Globus pallidus (tissue), 1 donor: ENCODE measurements at places on chromosomes 11 and 22.
A peak's percentile ranks its signal among the peaks of the same experiment; 100 is the strongest.

DNA sequence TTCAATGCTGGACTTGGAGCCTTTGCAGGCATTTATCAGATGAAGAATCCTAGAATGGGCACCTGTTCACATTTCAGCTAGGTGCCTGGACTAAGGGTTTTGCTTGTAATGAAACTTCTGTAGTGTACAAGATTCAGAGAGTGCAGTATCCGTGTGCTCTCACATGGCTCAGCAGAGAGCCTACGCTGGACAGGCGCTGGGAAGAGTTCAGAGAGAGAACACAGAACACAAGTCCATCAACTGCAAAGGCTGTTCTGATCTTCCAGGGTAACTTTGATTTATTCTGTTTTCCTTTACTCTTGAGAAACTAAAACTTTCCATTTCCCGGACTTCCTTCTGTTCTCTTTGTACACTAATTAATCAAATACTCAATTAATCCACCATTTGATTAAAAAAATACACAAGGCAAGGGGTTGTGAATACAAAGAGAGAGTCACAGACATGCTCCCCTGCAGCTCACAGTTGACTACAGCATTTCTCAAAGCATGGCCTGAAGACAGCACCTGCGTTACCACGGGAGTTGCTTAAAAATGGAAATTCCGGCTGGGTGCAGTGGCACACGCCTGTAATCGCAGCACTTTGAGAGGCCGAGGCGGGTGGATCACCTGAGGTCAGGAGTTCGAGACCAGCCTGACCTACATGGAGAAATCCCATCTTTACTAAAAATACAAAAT is 393.7 kb downstream of the LARGE1 start:
- DNase-seq, result no peak

GRCh38 chr22:43356881-43357280 is 13.7 kb upstream of the SCUBE1 start:
- no peak for DNase-seq

DNA sequence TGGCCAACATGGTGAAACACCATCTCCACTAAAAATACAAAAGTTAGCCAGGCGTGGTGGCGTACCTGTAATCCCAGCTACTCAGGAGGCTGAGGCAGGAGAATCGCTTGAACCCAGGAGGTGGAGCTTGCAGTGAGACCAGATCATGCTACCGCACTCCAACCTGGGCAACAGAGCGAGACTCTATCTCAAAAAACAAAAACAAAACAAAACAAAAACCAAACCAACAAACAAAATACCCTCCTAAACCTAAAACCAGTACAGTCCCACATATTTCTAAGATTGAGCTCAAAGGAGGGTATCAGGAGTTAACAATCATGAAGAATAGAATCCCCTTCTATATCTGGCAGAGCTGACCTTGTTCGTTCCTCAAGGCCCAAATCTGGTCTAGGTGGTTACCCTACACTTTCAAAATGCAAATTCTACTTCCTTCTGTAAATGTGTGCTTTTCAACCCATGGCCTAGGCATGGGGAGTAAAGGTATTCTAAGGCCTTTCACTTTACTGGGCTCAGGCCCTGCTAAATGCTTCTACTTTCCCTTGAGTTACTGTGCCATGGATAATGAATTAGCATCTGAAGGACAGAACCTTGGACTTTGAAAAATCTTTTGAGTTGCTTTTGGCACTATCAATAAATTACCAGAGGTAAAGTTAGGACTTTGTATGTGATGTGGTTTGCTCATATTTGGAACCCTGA is 10.4 kb upstream of the PPP2R1B start:
- no peak for DNase-seq

- DNase-seq, result no peak
Measured at GRCh38 chr11:57481915-57482781, 21.8 kb downstream of the RTN4RL2 start.

GRCh38 chr11:57338142-57338541 is at the start of gene P2RX3:
Gene P2RX3 (plus strand): TSS chr11:57338352. CDS start chr11:57338551, 199 bp downstream.
- DNase-seq, result no peak

GRCh38 chr11:1041149-1041467 is 4.6 kb upstream of the MUC6 start:
- DNase-seq, result no peak

GRCh38 chr22:49534386-49534785 is 293.3 kb downstream of the BRD1 start:
- DNase-seq, result no peak

- DNase-seq, result peak; percentile 60
Measured at GRCh38 chr22:36286096-36286957, 33.4 kb downstream of the APOL1 start.

GRCh38 chr11:35402751-35403660 is 16.4 kb downstream of the SLC1A2 start:
- no peak for DNase-seq

DNA sequence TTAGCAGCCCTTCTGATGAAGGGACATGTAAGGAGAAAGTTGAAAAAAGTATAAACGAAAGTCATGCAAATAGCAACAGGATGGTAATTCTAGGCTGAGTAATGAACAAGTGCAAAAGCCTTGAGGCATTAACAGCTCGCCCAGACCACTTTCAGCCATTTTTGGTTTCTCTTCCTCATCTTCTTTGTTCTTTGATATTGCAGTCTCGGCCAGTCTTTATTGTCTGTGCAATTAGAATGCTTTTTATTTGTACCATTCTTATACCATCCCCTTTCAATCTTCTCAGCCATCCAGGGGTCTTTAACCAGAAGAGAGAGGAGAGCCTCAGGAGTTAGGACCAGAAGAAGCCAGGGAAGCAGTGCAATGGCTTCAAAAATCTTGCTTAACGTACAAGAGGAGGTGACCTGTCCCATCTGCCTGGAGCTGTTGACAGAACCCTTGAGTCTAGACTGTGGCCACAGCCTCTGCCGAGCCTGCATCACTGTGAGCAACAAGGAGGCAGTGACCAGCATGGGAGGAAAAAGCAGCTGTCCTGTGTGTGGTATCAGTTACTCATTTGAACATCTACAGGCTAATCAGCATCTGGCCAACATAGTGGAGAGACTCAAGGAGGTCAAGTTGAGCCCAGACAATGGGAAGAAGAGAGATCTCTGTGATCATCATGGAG is 7.3 kb downstream of the TRIM34 start:
- no peak for DNase-seq

DNA sequence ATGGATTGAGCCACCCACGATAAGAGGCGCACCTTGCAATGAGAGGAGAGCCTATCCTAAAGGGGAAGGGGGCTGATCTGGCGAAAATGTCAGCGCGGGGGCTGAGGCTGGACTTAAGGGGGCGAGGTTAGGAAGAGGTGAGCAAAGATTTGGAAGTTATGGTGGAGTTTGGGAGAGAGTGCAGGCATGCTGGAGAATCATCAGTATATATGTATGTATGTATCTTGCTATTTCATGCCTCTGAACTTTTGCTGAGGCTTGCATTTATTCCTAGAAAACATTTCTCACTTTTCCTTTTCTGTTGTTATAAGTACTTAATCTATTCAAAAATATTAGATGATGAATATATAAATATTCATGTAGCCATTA is 17.2 kb upstream of the THRSP start:
- DNase-seq, result no peak

DNA sequence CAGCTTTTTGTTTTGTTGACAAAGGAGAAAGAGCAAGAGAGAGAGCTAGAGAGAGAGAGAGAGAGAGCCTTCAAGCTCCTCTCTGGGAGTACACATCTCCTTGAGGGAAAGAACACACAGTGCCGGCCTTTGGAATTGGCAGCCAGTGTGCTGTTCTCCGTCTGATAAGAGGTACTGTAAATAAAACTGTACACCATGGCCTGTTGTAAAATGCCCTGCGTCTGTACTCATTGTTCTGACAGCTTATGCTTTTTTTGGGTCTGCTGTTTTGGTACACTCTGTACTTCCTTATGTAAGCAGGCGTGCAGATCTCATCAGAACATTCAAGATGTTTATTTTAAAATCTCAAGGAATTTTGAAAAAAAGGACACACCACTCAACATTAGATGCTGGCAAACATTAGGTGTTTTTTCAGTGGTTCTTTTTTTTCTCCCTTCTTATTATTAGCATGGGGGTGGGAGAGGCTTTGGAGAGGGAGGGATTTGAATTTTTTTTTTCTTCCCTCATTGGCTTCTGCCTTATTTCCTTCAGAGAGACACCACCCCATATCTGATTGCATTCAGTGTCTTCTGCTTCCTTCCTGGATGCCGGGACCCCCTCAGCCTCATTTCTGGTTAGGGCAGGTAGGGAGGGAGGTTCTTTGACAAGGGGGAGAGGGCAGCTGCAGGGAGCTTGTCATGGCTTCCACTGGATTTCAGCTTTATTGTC is 116.8 kb upstream of the NNMT start:
- peak; percentile 46 for DNase-seq

DNA sequence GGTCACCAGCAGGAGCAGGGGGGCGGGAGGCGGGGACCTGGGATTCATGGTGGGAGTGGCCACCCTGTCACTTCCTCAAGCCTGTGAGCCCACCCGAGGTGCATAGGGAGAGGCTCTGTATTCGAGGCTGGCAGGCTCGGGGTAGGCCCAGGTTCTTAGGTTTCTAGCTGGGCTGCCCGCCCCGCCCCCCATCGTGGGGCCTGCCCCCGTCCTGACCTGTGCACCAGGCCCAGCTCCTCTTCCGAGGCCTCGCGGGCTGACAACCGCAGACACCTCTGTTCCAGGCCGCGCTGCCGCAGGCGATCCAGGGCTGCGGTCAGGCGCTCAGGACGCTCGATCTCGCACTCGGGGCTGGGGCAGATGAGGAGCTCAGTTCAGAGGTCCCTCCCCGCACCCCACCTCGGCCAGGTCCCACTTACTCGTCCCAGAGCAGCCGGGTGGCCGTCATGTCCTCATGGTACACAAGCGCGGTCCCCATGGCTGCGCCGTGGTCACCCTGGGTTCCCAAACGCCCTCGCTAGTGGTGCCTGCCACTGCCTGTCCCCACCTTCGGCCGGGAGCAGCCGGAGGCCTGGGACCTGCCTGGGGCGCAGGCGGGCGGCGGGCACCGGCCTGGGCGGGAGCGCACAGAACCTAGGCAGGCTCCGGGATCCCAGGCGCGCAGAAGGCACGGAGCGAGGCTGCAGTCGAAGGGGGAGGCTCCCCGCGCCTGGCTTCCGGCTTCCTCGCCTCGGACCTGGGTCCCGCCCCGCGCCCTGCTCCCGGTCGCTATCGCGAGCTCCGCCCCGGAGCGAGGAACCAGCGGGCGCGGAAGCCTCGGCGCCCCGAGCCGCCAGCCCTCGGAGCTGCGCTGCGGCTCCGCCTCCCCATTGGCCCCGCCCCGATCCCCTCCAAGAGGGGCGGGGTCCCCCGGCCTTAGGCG is at the start of gene HDAC10:
Gene HDAC10, minus strand, starts transcription at position 711 of the 922 bp plus-strand sequence. Its CDS starts 233 bp downstream, at position 478.
- no peak for DNase-seq

GRCh38 chr22:25413620-25414019 is 150.9 kb upstream of the GRK3 start:
- DNase-seq, result no peak

DNA sequence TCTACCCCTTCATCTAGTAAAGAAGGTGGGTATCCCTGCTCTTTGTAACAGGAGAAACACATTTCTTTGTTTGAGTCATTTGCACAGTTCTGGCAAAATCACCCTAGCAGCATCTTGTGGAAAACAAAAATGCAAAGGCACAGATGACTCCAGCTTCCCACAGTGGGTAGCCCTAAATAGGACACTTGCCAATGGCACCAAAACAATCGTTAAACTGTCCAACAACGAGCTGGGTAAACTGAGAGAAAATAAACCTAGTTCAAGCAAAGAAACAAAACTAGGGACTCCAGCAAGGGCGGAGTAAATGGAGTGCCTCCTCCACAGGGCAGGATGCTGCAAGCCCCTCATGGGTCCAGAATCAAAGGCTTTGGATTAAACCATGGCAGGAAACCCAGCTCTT is 239.5 kb downstream of the NTM start:
- DNase-seq, result peak; percentile 71

DNA sequence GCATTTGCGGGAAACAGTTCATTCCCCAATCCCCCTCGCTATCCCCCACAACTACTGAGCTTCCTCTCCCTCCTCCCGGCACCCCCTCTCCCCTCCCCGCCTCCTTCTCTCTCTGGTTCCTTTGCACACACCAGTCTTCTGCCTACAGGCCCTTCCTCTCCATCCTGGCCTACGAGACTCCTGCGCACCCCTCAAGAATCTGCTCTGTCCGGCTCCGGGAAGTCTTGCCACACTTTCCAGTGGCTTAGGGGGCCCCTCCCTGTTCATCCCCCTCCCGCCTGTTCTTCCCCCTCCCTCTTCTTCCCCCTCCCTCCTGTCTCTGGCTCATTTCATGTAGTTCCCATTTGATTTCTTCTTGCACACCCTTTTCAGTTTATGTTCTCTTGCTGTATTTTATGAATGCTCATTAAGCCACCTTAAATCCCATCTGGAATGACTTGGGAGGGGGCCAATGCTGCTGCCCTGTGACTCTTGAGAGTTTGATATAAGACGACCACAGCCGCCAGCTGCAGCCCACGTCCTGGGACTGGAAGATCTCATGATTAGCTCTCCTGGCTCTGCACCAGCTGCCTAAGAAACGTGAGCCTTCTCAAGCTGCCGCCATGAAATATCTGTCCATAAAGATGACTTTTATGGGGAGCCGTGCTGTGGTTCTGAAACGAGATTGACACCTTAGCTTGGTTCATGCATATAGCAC is 50.9 kb downstream of the RPS6KA4 start:
- DNase-seq, result no peak

- no peak for DNase-seq
Measured at GRCh38 chr11:6476571-6476970, 2.8 kb upstream of the TRIM3 start.

GRCh38 chr11:2869134-2869526 is 16.4 kb downstream of the CDKN1C start:
- peak; percentile 92 for DNase-seq

GRCh38 chr11:78205256-78205655 is 16.5 kb downstream of the USP35 start:
- no peak for DNase-seq

DNA sequence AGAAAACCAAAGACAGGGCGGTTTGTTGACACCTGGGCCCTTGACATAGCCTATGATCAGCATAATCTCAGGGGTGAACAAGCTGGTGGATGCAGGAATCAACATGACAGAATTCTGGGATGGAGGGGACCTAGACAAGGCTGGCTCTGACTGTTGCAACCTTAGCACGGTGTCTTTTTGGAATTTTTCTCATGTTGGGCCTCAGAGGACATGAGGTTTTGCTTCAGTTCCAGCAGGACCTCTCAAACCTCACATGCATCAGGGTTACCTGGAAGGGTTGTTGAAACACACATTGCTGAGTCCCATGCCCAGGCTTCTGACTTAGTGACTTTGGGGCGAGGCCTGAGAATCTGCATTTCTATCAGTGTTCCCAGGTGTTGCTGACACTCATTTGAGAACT is 345.6 kb upstream of the B3GAT1 start:
- DNase-seq, result no peak

DNA sequence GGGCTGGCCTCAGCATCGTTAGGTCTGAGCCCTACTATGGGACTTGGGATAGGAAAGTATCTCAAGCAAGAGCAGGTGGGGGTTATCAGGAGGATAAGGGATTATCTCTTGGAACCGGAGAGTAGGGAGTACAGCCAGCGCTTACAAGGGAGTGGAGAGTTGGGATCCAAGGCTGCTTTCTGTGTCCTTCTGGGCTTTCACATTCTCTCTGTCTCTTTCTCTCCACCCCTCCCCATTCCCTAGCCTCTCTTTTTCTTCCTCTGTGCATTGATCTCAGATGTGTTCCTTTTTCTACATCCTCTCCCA is 170.2 kb downstream of the BUD13 start:
- DNase-seq, result no peak
